Stimulated activated naive CD8-positive, alpha-beta T cell treated with anti-CD3 and anti-CD28 coated beads, Interleukin-15, Interleukin-2, amounts not matched to agents 100 U/mL and 50 U/mL, for 24 hours (primary cell): ENCODE measurements at places on chromosomes 16 and 17.

DNA sequence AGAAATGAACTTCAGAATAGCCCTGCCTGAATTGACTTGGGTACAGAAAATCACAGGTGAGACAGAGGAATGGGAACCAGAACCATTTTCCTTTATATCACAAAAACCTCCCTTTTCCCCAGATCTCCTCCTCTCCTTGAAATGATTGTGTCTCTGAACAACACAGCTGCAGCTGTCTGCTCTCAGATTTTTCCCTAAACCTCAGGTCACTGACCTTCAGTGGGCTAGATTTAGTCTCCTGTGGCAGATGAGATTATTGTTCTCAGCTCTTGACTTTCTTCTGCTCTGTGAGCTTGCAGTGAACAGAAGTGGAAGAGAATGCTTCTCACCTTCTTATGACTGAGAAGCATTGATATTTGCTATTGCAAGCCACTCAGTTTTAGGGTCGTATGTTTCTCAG is 92.3 kb upstream of the FAM20A start:
- DNase-seq, result no peak

DNA sequence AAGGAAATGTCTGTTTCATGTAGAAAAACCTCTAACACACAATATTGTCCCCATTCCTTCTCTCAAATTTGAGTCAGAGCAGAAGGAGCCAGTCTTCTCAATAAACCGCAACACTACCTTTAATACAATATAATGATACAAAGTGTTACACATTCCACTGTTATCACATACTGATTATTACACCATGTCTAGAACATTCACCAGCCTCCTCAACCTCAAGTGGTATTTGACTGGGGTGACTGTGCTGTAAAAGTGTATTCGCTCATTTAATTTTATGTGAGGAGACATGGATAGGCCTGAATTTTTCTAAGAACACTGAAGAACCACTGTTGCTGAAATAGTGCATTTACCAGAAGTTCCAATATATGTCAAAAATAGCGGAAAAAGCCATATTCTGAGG is 10.3 kb downstream of the CDYL2 start:
- DNase-seq, result no peak

- no peak for DNase-seq
Measured at GRCh38 chr16:16118337-16118736, 105.0 kb downstream of the ABCC6 start.

DNA sequence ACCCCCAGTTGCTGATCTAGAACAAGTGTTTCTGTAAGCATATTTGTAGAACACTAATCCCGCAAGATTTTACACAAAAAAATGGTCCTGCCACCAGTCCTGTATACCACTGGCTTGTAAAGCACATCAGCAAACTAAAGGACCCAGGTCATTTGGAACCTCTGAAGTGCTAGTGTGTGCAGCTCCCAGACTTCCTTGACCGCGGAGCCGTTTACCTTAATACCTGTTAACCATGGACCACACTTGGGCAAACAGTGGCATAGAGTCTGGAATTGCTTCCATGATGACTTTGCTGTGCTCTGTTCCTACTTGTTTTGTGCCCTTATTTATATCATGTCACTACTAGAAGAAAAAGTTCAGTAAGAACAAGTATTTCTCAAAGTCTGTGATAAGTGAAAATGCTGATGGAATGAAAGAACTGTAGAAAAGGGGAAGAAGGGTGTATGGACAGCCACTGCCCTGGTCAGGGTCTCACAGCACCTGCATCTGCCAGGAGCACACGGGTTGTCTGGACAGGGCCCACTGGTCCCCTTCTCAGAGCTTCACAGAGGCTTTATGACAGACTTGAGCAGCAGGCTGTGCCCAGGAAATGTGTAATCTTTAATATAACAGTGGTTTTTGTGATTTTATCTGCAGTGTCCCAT is 29.3 kb downstream of the ALDH3A2 start:
- no peak for DNase-seq

DNA sequence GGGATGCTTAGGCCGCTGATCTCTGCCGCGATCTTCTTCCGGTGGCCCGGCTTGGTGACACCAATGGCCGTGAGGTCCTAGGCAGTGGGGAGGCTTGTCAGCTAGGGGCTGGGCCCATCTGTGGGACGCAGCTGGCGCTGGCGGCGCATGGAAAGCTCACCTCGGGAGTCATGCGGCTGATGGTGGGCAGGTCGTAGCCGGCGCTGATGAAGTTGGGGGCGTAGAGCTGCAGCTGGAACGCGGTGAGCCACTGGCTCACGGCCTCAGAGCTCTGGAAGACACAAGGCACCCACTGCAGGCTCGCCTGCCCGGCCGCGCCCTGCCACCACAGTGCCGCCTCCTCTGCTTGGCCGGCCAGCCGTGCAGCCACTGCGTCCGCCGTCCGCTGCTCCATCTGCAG is 12.7 kb downstream of the CASKIN1 start:
- DNase-seq, result no peak

DNA sequence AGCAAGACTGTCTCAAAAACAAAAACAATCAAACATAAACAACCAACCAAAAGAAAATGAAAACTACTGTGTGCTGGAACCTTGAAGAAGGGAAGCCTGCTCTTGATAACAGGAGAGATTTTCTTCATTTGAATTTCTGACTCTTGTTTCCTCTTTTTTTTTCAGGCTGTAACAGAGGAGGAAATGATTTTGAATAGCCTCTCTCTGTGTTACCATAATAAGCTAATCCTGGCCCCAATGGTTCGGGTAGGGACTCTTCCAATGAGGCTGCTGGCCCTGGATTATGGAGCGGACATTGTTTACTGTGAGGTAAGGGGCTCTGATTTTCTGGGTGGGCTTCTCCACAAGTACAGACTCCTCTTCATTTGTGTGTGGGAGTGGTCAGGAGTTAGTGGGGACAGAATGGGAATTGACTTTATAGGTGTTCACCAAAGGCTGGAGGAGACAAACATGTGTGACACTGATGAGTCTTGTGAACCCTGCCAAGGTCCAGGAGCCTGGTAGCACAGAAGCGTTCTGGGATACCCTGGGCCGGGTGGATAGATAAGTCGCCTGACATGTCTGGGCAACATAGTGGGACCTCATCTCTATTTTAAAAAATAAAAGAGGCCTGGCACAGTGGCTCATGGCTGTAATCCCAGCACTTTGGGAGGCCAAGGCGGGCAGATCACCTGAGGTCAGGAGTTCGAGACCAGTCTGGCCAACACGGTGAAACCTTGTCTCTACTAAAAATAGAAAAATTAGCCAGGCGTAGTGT is 14.9 kb downstream of the DUS2 start:
- no peak for DNase-seq

DNA sequence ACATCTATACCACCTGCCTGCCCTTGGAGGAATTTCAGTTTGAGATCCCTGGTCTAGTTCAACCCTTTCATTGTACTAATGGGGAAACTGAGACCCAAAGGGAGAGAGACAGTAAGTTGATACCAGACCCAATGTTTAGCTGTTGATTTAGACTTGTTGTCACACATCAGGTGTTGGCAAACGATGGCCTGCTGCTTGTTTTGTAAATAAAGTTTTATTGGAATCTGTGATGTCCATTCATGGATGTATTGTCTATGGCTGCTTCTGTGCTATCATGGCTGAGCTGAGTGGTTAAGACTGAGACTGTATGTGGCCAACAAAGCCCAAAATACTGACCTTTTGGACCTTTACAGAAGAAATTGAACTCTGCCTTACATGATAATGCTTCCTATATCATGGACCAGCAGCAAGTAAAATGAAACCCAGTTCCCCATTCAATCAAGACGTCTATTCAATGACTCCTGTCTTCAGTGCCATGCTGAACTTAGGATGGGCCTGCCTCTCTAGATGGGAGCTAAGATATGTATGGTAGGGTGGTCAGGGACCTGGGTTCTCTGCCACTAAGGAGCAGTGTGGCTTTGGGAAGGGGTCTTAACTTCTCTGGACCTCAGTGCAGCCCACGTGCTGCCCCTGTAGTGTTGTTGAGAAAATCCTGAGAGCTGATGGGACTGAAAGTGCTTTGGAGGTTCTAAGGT is 111.0 kb downstream of the IRX5 start:
- DNase-seq, result no peak

DNA sequence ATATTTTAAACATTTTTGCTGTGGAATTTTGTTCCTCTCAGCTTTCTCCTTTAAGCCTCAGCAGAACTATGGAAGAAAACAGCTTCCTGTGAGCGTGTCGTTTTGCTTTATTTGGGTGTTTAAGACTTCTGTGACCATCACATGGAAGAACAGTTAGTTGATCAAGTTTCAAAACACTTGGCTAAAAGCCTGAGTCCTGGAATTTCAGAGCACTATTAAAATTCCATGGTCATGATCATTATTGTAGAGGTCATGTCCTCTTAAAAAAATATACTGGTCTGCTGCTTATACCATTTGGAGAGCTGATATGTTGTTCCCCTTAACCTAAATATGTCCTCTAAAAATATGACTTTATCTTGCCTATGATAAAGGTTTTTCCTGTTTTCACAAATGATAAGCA is 12.6 kb upstream of the CDR2 start:
- no peak for DNase-seq

GRCh38 chr16:48432136-48432535 is 46.9 kb upstream of the SIAH1 start:
- DNase-seq, result no peak

GRCh38 chr16:1942047-1942809 is 771 bp downstream of the MSRB1 start:
- DNase-seq, result no peak

GRCh38 chr16:56355221-56355620 is 70.1 kb downstream of the AMFR start:
- no peak for DNase-seq

GRCh38 chr17:69581061-69581961 is 166.8 kb downstream of the MAP2K6 start:
- DNase-seq, result peak; percentile 39
